ENCODE measurements at places on chromosomes 11 and 22. TPM values are rescaled to one million over a fixed set of nuclear protein-coding genes. Genes with fewer than 3 reads are reported as not detected.

NAV2 gene
- total RNA-seq: 22.7 TPM

GAB2 gene
- 10.0 TPM for total RNA-seq

ASCL2 gene
- not detected for total RNA-seq

INPP5J gene
- total RNA-seq: 1.7 TPM

SCGB1A1 gene
- 1.1 TPM for total RNA-seq

DDIAS gene
- 22.9 TPM for total RNA-seq

SEPTIN3 gene
- total RNA-seq: 3.9 TPM

TRIM21 gene
- 31.7 TPM for total RNA-seq

OR4X2 gene
- total RNA-seq: not detected

OR6M1 gene
- total RNA-seq: not detected

HIPK3 gene
- total RNA-seq: 72.2 TPM
